ENCODE measurements at places on chromosomes 4 and X.

DNA sequence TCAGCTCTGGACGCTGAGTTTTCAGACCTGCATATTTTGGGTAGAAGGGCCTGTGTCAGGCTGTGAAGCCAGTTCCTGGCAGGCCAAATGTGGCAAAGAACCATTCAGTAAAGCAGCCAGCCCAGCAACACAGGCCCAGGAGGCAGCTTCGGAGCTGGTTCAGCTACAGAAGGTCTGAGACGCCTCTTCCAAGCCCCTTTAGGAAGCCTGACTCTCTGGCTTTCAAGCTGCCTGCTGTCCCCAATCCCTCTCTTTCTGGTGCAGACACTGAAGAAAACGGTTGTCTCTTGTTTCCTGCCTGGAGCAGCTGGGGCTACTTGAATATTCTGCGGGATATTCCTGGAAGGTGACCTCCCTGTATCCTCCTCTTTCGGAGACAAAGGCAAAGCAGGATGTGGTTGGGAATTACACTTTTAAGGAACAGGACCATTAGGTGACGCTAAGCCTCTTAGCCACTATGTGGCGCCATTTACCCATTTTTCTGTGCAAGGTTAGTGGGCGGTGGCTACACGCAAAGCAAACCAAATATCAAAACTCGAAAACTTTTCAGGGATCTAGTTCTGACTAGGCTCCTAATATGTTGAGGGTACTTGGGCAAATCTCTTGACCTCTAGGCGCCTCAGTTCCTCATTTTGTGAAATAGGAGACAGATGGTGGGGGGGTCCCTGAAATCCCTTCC is 47.2 kb upstream of the LAS1L start:
- no peak for DNase-seq

GRCh38 chrX:96756491-96756890 is 71.8 kb downstream of the DIAPH2 start:
- no peak for DNase-seq

GRCh38 chr4:26076000-26076587 is 162.1 kb downstream of the SMIM20 start:
- no peak for DNase-seq

DNA sequence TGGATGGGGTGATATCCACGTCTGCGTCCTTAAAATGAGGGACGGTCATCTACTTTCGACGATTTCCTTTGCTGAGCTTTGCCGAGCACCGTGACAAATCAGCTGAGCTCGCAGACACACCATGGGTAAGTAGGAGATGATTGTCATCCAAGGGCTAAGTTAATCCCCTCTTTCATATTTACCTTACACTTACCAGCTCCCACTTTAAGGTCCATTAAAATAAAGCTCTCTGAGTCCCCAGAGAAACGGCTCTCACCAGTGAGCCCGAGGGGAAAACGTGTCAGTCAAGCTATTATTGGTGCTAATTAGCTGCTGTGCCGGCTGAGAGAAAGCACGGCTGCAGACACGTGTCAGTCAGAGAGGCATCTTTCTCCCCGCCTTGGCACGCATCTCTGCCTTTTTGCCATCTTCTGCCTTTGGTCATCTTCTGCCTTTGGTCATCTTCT is 72.2 kb downstream of the CRLF2 start:
- no peak for DNase-seq

DNA sequence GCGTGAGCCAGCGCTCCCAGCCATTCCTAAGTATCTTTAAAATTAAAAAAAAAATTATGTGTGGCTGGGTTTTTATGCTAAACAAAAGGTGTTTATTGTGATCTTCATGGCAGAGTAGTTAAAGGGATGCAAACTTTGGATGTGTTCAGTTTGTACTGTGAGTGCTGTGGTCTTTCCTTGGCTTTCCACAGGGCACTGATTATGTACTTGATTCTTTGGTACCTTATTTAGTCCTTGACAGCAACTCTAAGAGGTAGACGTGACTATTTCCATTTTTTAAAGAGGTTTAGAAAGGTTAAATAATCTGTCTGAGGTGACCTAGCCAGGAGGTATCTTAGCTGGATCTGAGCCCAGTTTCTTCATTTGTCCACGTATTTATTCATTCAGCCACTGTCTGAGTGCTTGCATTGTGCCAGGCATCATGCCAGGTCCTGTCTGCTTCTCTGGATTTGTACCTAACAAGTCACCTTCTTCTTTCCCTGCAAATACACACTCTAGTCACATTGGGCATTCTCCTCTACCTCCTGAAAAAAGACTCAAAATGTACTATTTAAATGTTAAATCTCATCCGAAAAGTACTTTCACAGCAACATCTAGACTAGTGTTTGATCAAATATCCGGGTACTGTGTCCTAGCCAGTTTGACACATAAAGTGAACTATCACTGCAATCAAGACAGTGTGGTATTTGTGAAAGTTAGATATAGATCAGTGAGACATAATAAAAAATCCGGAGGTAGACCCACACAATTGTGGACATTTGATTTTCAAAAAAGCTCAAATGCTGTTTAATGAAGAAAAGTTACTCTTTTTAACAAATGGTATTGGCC is 31.5 kb downstream of the WWC2 start:
- no peak for DNase-seq

GRCh38 chr4:68176500-68176899 is 46.8 kb upstream of the TMPRSS11F start:
- DNase-seq: no peak

- DNase-seq: no peak
These were observed 158.3 kb downstream of the CPE start for GRCh38 chr4:165537028-165537648.

DNA sequence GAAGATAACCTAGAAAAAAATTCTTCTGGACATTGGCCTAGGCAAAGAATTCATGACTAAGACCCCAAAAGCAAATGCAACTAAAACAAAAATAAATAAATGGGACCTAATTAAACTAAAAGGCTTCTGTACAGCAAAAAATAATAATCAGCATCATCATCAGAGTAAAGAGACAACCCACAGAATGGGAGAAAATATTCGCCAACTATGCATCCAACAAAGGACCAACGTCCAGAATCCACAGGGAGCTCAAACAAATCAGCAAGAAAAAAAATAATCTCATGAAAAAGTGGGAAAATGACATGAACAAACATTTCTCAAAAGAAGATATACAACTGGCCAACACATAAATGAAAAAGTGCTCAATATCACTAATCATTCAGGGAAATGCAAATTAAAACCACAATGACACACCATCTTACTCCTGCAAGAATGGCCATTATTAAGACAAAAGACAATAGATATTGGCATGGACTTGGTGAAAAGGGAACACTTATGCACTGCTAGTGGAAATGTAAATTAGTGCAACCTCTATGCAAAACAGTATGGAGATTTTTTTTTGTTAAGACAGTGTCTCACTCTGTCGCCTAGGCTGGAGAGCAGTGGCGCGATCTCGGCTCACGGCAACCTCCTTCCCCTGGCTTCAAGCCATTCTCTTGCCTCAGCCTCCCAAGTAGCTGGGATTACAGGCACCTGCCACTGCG is 29.9 kb downstream of the ELF2 start:
- DNase-seq: no peak

- DNase-seq: no peak
These were observed 36.2 kb downstream of the CD40LG start for GRCh38 chrX:136684120-136684519.

- DNase-seq: no peak
These were observed 59.3 kb downstream of the PHKA2 start for GRCh38 chrX:18924507-18925088.

DNA sequence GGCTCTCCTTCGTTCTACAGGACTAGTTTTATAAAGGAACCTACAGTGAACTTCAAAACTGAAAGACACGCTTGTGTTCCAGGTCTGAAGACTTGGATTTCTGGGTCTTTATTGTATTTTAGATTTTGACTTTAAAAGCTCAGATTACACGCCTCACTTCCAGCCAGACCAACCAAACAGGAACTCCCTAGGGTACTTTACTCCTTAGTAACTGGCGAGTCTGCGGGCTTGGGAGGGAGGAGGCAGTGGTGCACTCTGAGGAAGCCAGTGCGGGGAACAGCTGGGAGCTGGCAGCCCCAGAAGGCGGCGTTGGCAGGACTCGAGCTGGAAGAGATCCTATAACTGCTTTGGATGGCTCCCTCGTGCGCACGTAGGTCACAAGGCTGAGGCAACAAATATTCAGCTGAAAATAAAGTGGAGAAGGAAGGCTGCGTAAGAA is 391 bp upstream of the PHKA1 start:
- DNase-seq: no peak

DNA sequence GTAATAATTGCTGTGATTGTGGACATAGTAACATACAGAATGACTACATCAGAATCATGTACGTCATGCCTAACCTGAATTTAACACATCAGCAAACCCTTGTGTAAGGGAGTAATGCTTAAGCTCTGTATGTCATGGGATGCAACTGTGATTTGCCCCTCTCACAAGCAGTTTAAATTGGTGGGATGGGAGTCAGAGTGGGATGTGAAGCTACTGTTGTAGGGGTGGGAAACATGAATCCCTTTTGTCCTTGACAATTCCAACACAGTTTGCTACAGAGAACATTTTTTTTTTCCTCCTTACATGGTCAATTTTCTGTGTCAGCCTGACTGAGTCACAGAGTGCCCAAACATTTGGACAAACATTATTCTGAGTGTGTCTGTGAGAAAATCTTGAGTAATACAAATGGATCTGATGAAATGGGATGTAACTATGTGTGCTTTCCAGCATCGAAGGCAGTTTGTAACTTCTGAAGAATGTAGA is 392.8 kb downstream of the GPM6A start:
- DNase-seq: no peak

GRCh38 chrX:30196322-30196721 is 19.0 kb upstream of the MAGEB2 start:
- no peak for DNase-seq

- DNase-seq: no peak
These were observed 42.4 kb downstream of the SLC7A11 start for GRCh38 chr4:138199568-138200235.

DNA sequence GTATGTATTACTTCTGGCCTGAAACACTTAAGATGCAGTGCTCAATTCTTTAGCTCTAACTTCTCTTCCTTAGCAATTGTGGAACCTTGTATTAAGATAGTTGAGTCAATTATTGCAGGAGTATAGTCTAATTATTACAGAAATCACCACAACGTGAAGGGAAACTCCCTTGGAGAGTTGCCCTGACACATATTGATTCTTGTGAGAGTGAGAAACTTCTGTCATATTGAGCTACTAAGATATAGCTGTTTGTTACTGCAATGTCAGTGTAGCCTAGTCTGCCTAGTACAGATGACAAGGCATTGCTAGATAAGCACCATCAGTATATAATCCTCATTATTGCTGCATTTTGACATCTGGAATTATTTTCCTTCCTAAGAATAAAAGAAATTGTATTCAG is 82.7 kb upstream of the TEX13C start:
- DNase-seq: no peak

- DNase-seq: no peak
These were observed 27.6 kb downstream of the ZNF81 start for GRCh38 chrX:47864300-47864699.

GRCh38 chr4:154030746-154031145 is 241.9 kb upstream of the SFRP2 start:
- no peak for DNase-seq

- no peak for DNase-seq
These were observed 366.7 kb upstream of the FAM241A start for GRCh38 chr4:111778543-111778942.

GRCh38 chrX:19514791-19515614 is at the start of gene MAP3K15:
Gene MAP3K15, minus strand, starts transcription at chrX:19515508. Its CDS starts 247 bp downstream, at chrX:19515261.
- no peak for DNase-seq

GRCh38 chrX:143437439-143437838 is 79.8 kb downstream of the SPANXN3 start:
- no peak for DNase-seq

GRCh38 chrX:104877504-104877903 is 311.5 kb downstream of the IL1RAPL2 start:
- DNase-seq: no peak

- no peak for DNase-seq
These were observed 494.9 kb downstream of the IDS start for GRCh38 chrX:149010013-149010852.

- no peak for DNase-seq
These were observed 49.8 kb downstream of the TBCK start for GRCh38 chr4:106266201-106266600.

GRCh38 chrX:132594129-132594528 is 105.3 kb upstream of the MBNL3 start:
- DNase-seq: no peak

DNA sequence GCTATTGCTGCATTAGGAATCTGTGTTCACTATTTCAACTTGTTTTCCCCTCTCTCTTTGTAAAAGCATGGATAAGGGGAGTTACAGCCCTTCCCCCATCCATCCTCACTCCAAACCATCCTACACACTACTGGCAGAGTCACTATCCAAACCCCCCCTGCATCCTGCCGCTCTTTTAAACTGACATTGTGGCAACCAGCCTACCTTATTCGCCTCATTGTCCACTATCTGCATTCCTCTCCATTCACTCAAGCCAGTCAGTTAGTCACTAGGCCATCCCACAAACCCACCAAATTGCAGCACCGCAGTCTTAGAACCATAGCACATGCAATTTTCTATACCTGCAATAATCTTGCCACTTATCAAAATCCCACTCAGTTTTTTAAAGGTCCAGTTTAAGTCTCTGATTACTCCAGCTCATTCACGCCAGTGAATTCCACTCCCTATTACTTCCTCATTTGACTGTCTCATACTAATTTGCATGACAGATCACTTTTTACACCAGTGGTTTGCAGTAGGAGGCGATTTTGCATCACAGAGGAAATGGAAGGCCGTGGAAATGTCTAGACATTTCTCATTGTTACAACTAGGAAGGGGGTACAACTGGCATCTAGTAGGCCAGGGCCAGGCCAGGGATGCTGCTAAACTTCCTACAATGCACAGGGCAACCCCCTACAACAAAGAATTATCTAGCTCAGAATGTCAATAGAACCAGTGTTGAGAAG is 181.8 kb downstream of the HS6ST2 start:
- no peak for DNase-seq

GRCh38 chr4:154502111-154502510 is 10.5 kb upstream of the DCHS2 start:
- no peak for DNase-seq

DNA sequence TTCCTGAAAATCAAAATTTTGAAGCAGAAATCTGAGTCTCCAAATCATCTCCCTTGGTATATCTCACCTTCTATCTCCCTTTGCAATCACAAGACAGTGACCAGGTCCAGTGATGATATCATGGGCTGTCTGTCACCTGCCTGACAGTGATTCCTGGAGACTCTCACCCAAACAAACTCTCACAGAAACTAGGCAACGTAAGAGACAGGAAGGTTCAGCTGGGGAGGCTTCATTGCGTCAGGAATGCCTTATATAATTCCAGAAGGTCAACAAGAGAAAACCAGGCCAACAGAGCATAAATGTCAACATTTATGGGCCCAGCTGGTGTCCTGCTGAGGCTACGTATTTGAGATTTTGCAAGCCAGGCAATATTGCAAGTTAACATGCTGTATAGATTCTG is 412.7 kb downstream of the KCNIP4 start:
- DNase-seq: no peak

Data from stimulated activated CD4-positive, alpha-beta T cell treated with anti-CD3 and anti-CD28 coated beads, TNF-alpha, amount 100 ng/mL, for 24 hours (primary cell).